ENCODE measurements at places on chromosomes 7 and 10.

- DNase-seq: no peak
Measured at GRCh38 chr7:151207804-151208203, 2.5 kb downstream of the H2BK1 start.

DNA sequence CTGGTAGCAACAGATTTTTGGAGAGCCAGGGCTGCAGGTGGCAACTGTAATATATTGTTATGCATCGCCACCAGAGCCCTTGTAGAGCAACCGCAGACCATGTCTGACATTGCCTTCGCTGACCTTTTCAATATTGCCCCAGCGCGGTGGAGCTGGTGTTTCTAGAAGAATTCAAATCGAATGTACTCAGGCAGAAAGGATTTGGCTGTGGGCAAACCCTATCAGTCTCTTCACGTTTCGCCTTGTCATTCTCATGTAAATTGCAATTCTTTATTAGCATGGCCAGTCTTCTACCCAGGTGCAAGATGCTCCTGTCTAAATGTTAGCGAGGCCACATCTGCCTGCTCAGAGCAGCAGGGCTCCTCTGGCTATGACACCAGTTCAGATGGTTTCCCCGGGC lies 490.2 kb upstream of the AUTS2 start:
- no peak for DNase-seq

GRCh38 chr7:151372612-151373265 lies 31.1 kb downstream of the NUB1 start:
- DNase-seq: peak; percentile 17

GRCh38 chr10:82394122-82394521 lies 519.1 kb downstream of the NRG3 start:
- DNase-seq: peak; percentile 29

DNA sequence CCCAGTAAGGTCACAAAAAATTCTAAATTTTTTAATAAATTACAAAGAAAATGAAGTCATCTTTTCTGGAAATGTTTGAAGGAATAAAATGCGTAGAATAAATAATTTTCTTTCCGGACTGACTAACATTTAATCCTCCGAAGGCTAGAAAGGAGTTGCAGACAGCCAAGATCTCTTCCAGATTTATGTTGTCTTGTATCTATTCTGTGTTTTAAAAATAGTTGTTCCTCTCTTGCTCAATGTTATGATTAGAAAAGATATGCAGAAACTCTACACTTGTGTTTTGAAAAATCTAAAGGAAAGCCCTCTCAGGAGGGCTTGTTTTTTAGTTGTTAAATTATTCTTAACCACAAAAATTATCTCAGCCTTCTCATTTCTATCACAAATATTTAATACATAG lies 70.7 kb downstream of the MACC1 start:
- DNase-seq: no peak

Data from NCI-H2081 (cell line).